ENCODE measurements at places on chromosomes 12 and 14.

- DNase-seq: no peak
Measured at GRCh38 chr12:70359458-70360197, 6.5 kb upstream of the KCNMB4 start.

DNA sequence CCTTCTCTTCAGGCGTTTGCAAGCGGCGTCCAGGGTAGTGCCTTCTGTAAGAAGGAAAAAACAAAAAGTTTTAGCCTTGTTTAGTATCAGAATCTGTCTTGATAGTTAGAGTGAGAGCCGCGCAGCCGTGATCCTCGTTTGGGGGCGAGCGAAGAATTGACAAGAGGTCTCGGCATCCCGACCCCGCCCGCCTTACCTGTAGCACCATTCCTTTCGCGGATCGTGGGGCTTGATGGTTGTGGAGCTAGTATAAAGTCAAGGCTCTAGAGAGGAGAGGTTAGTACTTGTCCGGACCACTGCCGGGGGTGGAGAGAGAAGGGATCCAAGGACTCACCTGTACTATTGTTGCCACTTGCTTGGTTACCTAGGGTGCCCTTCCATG lies 494 bp downstream of the TMTC3 start:
- no peak for DNase-seq

GRCh38 chr12:118357257-118358007 lies 15.3 kb downstream of the TAOK3 start:
- DNase-seq: no peak

DNA sequence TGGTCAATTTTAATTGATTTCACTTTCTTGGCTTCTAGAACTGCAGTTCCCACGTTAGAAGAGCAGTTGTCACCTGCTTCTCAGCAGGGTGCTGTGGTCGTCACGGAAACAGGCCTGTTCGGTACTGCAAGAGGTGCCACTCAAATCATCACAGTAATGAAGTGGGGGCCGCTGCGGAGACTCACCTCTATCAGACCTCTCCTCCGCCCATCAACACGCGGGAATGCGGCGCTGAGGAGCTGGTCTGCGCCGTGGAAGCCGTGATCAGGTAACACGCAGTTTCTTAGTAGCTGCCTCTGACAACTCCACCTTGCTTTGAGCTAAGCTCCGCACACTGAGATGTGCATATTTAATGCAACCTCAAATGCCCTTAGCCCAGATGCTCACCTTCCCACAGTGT lies 107.2 kb downstream of the UNC79 start:
- no peak for DNase-seq

- no peak for DNase-seq
Measured at GRCh38 chr14:64510825-64511671, 6.5 kb downstream of the ZBTB1 start.

DNA sequence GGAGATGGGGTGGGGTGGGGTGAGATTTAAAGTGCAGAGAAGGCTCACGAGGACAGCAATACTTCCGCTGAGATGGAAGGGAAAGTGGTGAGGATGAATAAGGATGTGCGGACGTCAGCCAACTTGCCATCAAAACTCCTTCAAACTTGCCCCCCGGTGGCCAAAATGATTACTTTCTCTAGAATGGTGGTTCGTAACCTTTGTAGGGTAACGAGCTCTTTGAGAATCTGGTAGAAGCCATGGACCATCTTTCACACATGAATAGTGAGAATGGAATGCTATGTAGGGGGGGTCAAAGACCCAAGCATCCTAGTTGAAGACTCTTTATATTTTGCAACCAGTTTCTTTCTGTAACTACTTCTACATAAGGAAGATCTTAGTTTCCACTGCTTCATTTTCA lies 245.9 kb upstream of the DDHD1 start:
- DNase-seq: no peak

GRCh38 chr12:113436993-113437728 lies 15.0 kb downstream of the SDSL start:
- DNase-seq: no peak

GRCh38 chr12:16634786-16635185 lies 28.8 kb upstream of the LMO3 start:
- DNase-seq: no peak

DNA sequence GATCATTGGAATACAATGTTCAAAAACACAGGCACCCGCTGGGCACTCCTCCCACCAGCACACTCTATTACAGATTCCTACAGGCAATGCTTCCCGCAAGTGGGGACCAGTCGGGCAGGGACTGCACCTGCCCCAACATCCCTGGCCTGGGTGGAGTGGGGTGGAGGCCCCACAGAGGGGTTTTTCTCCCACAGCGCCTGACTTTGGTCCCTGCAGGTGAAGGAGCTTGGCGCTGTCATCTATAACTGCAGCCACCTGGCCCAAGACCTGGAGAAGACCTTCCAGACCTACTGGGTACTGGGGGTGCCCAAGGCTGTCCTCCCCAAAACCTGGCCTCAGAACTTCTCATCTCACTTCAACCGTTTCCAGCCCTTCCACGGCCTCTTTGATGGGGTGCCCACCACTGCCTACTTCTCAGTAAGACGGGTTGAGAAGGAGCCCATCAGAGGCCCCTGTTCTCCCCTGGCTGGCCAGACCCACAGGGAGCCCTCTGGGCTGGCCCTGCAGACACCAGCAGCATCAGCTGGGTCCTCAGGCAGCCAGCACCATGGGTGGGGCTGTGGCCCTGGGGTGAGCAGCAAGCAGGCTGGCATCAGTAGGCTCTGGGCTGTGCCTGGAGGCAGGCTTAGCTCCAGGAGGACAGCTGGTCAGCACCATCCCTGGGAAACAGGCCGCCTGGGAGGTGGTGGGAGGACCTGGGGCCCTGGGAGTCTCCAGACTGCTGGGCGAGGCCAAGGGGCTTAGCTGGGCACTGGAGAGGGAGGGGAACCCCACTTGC lies 6.0 kb downstream of the PLD4 start:
- DNase-seq: no peak

- no peak for DNase-seq
Measured at GRCh38 chr14:60102389-60102788, 10.7 kb downstream of the PCNX4 start.

- DNase-seq: no peak
Measured at GRCh38 chr14:84065811-84066210, 1464.1 kb upstream of the FLRT2 start.

All from stimulated activated CD4-positive, alpha-beta T cell treated with anti-CD3 and anti-CD28 coated beads, TNF-alpha, amount 100 ng/mL, for 1 hour (primary cell).